ENCODE measurements at places on chromosomes 6 and 20.

DNA sequence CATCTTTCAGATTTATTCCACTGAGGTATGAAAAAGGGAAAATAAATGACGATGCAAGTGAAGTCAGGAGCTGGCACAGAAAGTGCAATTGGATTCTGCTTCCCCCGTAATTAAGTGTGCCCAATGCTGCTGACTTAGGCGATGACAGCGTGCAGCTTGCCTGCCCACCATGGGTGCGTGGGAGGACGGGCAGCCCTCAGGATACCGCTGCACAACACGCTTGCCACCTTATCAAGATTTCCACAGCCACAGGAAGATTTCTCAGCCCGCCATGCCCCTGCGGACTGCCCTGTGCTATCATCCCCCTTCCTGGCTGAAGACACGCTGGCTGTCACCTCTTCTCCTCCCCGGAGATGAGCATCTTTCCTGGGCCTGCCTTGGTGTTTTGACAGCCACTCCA lies 103.3 kb upstream of the BACH2 start:
- DNase-seq: no peak

DNA sequence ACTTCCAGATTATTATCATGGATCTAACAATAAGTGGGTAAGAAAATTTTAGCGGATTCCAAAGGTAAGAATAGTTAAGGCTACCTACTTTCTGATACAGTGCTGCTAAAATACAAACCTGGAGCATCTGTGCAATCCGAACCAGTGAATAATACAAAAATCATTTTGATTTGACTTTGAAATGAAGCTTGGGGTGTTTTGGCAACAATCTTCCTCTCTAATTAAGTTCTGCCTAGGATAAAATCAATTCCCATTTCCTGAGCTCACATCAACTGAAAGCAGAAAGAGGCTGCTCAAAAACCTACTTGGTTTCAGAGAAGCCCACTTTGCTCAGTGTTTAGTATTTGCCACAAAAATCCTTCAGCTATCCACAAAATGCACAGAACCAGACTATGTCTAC lies 18.7 kb upstream of the SH3BGRL2 start:
- no peak for DNase-seq

- no peak for DNase-seq
These were observed 52.8 kb downstream of the SNRNP48 start for GRCh38 chr6:7642791-7643190.

DNA sequence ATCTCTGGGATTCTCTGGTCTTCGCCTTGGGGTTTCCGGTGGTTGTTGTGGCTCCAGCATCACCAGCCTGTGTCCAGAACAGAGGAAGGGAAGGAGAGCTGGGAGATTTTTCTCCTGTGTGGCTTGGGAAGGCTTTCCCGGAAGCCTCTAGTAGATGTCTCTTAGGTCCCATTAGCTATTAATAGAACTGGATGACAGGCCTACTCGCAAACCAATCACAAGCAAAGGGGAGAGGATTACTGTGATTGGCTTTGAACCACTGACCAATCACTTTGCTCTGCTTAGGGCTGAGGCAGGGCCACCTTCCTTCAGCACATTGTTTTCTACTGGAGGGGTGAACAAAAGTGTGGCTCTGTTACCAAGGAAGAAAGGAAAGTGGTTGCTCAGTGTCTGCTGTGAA lies 203.4 kb upstream of the SULF2 start:
- no peak for DNase-seq

DNA sequence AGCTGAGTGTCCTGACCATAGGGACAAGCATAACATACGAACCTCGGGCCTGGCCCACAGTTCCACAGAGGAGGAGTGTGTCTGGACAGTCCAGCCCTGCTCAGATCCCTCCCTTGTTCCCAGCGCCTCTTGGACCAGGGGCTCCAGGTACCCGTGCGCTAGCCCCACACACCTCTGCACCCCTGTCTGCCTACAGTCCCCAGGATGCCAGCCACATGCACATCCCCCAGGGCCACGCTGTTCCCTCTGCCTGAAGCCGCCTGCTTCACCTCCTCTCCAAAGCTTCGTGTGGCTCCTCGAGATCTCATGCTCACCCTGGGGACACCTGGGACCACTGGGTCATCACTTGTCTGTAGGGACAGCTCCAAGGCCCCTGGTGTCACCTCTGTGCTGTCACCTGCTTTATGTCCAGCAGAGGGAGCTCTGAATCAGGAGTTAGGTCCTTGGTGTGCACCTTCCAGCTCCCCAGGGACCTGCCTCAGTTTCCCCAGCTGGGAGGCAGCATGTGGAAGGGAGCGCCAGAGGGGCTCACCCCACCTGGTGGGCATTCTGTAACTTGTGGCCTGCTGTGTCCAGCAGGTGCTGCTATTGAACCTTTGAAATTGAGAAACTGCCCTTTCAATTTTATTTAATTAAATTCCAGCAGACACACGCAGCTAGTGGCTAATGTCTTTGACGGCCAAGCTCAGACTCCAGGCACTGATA lies 7.3 kb upstream of the YTHDF1 start:
- DNase-seq: no peak

- DNase-seq: no peak
These were observed 418.5 kb downstream of the LMBRD1 start for GRCh38 chr6:69378326-69378725.

- no peak for DNase-seq
These were observed 61.1 kb upstream of the CCN6 start for GRCh38 chr6:111992851-111993250.

GRCh38 chr6:134938896-134939295 lies 11.0 kb downstream of the ALDH8A1 start:
- DNase-seq: no peak

GRCh38 chr20:531608-532007 lies 12.0 kb downstream of the CSNK2A1 start:
- DNase-seq: no peak

DNA sequence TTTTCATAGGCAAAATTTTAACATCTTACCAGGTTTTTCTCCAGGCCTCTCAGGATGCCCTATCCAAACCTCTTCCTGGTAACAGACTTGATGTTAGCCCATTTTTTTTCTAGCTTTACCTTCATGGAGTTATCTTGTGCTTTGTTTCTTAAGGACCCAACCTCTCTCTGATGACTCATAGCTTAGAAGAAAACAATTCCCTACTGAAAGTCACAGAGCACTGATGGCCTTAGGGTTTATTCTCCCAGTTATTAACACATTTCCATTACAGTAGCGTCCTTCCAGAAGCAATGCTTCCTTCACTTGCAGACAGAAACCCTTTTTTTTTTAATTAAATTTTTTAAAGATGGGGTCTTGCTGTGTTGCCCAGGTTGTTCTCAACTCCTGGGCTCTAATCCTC lies 79.4 kb downstream of the IYD start:
- DNase-seq: no peak

GRCh38 chr6:125714441-125715090 lies 34.9 kb upstream of the HEY2 start:
- DNase-seq: no peak

GRCh38 chr20:20037960-20038359 lies 14.3 kb downstream of the CRNKL1 start:
- DNase-seq: no peak

DNA sequence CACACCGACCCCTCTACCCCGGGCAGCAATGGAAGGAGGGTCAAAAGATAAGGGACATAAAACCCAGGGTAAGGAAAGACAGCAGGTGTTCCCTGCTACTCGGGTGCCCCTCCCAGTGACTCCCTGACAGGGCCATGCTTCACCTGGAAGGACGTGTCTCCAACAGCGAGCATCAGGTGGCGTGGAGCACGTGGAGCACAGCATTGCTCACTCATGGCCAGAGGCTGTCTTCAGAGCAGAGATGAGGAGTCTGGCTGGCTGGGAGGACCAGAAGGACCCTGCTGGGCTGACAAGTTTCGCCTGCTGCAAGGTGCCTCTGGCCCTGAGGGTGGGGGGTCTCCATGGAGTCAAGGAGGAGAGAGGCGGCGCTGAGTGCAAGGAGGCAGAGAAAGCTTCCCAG lies 15.3 kb upstream of the CDH22 start:
- DNase-seq: no peak

DNA sequence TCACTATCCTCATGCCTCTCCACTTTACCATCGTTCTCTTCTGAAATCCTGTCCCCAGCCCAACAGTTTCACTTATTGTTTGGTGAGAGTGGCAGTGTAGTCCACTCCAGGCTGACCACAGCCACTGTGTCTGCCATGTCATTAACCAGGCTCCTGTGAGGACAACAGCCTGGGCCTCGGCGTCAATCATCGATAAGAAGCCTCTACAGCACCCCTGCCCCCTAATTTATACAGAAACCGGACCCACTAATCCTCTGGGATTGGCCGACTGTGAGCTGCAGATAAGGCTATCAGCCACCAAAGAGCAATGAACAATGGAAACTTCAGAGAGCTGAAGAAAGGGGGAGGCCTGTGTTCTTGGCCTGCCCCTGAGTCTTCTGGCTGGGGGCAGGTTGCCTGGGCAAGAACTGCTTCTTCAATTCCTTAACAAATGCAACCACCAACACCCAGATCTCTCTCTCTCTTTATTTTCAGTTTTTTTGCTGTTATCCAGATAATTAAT lies 3.4 kb downstream of the EGFL8 start:
- DNase-seq: no peak

- DNase-seq: no peak
These were observed 121.3 kb downstream of the VEGFA start for GRCh38 chr6:43891072-43891870.

- no peak for DNase-seq
These were observed 44.4 kb downstream of the RNF144B start for GRCh38 chr6:18431581-18431980.

GRCh38 chr20:34220561-34220960 lies 20.7 kb upstream of the ASIP start:
- no peak for DNase-seq

DNA sequence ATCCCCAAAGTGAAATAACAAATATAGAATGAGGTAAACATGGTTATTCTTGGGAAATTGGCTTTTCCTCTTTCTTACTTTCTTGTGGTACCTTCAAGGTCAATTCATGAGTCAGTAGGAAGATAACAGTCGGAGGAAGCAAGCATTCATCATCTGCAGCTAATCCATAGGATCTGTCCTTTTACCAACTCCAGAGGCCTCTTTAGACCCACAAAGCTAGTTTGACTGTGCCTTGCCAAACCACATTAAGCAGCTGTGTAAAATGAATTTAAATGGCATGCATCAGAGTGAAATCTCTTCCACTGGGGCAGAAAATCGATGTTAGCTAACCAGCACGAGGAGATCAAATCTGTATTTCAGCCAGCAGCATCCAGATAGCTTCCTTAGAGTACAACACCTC lies 171.3 kb downstream of the TMEM242 start:
- no peak for DNase-seq

All from posterior vena cava (tissue), 2 donors.